ENCODE measurements at places on chromosomes 4 and X.

- no peak for DNase-seq
These were observed 77.9 kb downstream of the EFHC2 start for GRCh38 chrX:44265559-44265958.

DNA sequence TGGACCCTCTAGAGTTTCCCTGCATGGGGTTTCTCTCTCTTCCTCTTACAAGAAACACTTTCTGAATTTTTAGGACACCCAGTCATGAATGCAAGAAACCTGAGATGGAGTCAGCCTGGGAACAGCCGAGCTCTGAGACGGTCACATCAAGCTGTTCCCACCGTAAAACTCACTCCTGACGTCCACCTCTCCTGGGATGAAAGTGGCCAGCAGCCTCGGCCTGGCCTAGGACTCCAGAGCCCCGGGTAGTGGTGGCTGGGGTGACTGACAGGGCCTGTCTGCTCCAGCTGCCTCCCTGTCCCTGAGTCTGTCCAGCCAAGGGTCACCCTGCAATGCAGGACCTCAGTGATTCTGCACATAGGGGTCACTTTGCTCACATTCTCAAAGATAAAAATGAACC lies 217.8 kb downstream of the SHOX start:
- no peak for DNase-seq

DNA sequence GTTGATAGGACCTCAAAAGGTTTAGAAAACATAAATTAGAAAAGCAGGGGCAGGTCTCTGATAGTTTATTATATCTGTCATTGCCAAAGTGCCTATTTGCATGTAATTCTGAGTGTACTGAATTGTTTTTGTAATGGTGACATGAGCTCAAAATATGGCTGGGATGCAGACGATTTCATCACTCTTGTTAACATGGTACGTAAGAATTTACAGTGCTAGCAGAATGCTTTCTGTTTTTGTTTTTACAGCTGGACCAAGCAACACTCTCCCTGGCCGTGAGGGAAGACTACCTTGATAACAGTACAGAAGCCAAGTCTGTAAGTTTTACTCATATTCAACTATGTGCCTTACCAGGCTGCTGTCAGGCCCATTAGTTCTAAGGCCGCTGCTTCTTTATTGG lies 58.1 kb downstream of the PHEX start:
- no peak for DNase-seq

- no peak for DNase-seq
These were observed 31.1 kb upstream of the KCTD8 start for GRCh38 chr4:44479731-44480130.

GRCh38 chr4:154344686-154345085 lies 146.9 kb downstream of the DCHS2 start:
- DNase-seq, result no peak

DNA sequence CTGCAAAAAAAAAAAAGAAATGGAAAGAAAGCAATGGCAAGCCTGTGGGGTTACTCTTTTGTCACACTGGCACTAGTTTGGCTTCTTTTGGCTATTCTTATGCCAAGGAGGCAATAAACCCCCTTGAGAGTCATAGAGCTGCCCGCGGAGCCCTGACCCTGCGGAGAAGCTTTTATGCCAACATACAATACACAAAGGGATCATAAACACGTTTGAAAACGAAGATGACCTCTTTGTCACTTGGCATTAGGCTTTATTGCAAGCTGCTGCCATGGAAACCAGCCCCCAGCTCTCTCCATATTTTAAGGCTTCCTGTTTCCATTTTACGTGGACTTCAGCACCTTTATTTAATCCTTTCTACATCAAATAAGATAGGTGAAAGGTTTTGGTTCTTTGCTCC lies 7.6 kb downstream of the NEUROG2 start:
- no peak for DNase-seq

GRCh38 chrX:9315086-9315485 lies 149.8 kb upstream of the TBL1X start:
- DNase-seq, result no peak

- DNase-seq, result no peak
These were observed 198.1 kb upstream of the F9 start for GRCh38 chrX:139332441-139332840.

DNA sequence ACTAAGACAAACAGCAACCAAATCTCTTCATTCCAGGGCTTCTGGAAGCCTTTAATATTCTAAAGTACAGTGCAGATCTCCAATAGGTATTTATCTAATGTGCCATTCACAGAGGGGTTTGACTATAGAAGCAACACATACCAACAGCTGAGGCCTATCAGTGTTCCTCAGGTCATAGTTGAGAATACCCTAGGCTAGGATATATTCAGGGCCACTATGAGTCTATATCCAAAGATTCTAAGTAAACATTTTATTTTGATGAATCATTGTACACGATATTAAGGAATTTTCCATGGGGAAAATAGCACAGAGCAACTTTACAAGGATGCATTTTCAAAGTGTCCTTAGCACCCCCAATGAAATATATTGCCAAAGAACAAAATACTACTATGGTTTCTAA lies 9.7 kb downstream of the SMIM10 start:
- no peak for DNase-seq

DNA sequence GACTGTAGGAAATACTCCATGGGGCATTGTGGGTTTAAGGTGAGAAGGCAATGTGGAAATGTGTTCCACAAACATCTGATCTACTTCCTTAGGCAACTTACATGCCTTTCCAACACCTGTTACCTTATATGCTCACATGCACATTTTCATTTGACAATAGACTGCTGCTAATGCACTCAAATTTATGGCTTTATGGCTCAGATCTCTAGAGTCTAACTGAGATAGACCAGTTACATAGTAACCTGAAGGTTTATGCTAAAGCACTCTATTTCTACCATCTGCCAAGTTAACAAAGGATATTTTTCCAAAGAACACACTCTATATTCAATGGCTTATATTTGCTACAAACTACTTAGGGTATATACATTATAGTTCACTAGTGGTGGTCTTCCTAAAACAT lies 969.0 kb downstream of the TECRL start:
- no peak for DNase-seq

DNA sequence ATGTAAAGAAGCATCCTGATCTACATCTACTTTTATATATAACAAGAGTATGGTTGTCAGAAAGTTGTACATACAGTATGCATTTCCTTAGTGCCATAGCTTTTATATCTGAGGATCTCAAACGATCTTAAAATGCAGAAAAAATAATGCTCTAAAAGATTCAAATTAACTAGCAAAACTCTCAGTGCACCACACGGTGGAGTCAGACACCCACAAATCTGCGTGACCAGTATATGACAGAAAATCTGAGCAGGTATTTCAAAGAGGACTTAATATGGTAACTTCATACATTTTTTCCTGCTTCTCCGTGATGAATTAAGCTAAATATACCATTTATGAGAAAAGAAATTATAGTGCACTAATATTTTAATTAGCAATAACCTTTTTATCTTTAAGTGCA lies 803.0 kb downstream of the DMD start:
- DNase-seq, result no peak
